ENCODE measurements at places on chromosomes 13 and 19.

GRCh38 chr13:50451609-50452008 is 391.9 kb downstream of the DLEU7 start:
- DNase-seq, result peak; percentile 15

DNA sequence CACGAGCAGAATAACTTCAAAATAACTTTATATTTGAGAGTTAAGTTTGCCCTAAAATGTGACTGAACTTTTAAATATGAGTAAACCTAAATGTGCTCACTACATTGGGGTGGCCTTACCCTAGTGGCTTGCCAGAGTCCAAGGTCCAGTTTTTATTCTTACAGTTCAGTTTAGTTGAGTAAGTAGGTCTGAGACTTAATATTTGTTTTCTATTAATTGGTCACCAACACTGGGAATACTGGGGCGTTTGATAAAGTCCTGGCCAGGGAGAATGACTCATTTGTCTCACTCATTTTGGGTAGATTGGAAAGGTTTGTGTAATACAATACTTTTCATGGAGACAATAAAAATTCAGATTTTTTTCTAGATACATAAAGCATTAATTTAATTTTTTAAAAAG is 127.8 kb upstream of the SPATA13 start:
- peak; percentile 61 for DNase-seq

DNA sequence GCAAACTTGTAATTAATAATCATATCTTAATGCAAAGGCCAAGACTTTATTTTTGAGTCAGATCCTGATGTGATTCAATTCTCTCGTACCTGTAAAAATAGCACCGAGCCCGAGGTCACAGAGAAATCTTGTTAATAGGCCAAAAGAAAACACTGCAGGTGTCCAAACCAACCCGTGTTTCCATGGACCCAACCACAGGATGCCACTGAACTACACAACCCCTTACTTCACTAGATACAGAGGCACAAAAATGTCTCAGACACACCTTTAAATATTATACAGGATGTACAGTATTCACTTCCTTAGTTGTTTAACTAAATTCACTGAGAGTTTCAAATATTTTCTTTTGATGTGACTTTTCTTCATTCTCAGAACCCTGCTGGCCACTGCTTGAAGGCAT is 530.9 kb downstream of the MYO16 start:
- DNase-seq, result no peak

- no peak for DNase-seq
These were observed 452 bp downstream of the PIAS4 start for GRCh38 chr19:4007836-4008539.

DNA sequence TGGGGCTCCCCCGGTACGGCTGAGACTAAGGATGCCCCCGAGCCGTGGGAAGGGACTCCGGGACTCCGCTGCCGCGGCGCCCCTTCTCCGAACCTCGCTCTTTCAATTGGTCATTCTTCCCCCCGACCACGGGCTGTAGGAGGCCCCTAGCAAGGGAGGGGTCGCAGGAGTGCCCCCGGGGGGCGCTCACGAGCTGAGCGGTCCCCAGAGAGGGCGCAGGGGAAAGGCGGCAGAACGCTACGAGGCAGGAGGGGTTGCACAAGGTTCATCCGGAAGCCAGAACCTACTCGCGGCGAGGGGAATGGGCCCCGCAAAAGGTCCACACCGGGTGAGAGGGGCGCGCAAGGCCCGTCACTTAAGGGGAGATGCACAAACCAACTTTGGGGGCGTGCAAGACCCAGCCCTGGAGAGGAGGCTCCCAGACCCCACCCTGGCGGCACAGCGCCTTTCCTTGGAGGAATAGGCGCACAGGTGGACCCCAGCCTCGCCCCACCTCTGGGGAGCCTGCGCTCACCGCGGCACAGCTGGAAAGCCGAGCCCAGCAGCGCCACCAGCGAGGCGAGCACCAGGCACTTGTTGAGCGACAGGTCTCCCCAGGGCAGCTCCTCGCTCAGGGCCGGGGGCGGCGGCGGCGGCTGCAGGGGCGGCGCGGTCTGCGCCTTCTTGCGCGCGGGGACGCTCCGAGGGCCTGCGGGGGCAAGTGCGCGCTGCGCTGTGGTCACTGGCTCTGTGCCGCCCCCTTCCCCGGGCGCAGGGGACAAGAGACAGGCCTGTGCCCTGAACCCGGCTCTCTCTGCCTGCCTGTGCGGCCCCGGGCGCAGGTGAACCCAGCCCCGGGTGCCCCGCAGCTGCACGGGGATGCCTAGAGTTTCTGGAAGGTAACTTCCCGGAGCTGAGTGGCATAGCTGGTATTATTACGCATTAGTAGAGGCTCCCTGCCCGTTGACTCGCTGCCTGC is 2.8 kb downstream of the JSRP1 start:
- no peak for DNase-seq

GRCh38 chr19:38411041-38411712 is 8.3 kb downstream of the FAM98C start:
- no peak for DNase-seq

DNA sequence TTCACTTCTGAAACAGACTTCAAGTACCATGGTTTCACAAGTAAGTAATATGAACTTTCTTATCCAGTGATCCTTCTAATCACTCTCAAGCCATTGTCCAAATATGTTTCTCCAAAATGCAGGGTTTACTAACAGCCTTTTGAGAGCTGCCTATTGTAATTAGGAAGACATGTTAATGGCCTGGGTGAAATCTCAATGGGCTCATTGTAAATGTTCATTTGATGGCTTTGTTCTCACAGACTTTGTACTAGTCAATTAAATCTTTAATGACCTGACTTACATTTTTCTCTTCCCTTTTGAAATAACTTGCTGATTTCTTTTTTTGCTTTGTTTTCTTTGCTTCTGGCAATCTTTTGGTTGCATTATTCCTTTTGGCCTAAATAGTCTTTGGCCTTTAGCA is 444.8 kb downstream of the LIG4 start:
- DNase-seq, result no peak

DNA sequence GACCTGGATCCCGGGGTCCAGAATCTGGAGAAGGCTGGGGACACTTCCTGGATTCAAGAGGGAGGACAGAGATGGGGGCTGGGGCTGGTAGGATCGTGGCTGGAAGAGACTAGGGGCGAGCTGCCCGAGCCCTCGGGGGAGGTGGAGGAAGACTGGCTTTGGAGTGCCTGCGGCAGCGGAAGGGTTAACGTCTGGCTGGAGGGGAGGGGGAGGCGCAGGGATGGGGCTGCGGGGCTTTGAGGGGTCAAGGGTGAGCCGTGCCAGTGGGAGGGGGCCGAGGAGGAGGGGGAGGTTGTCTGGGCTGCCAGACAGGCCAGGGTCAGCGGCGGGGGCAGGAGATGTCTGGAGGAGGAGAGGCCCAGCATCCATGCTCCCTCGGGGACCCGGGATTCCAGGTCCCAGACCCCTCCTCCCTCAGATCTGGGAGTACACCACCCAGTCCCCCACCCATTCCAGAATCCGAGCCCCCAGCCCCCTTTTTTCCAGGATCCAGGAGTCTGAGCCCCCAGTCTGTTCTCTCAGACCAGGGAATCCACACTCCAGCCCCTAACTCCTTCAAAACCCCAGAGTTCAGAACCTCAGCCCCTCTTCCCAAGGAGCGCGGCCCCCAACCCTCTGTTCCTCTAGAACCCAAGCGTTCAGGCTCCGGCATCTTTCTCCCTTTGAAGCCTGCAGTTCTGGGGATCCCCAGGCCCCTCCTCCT is 3.2 kb upstream of the SPACA6 start:
- peak; percentile 35 for DNase-seq

- no peak for DNase-seq
These were observed 276.4 kb upstream of the TMTC4 start for GRCh38 chr13:100951016-100951415.

DNA sequence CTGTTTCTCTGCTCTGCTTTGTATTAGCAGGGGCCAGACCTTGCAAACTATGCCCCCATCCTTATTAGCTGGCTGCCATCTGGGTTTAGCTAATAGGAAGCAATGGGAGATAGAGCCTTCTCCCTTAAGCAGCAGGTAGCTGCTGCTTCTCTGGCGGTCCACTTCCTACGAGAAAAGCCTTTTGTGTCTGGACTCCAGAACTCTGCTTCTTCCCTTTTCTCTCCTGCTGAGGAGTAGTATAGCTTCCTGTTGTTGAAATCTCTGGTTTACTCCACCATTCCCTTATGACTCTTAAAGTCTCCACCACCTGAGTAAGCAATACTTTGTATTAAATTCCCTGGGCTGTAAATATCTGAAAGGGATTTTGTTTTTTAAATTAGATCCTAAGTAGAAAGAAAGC is 147.1 kb downstream of the DNAJC15 start:
- no peak for DNase-seq

GRCh38 chr13:20831933-20832332 is 58.2 kb upstream of the EEF1AKMT1 start:
- DNase-seq, result no peak

DNA sequence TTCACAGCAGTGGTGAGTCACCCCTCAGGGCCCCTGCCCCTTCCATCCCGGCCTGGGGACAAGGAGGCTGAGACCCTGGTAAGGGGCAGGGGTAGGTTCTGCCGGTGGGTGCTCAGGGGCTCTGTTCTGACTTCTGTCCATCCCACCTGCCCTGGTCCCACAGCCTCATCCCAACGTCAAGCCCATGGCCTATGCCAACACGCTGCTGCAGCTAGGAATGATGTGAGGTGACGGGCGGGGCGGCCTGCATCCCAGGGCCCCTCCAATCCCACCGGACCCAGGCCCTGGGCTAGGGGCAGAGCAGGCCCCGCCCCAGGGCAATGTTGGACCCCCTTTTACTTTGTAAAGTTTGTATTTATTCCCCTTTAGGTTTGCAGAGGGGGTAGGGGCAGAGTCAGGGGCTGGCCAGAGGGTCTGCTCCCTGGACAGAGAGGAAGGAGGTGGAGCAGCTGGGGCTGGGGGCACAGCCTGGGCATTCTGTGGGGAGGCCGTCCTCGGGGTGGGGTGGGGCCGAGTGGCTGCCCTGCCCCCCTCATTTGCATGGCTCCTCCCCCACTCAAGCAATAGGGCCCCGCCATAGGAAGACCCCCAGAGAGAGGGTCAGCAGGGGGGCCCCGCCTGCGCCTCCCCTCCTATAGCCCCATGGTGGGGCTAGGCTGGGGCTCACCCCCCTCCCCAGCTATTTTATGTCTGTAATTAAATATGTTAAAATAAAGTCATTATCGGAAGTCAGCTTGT is 23.1 kb downstream of the CCDC8 start:
- no peak for DNase-seq

DNA sequence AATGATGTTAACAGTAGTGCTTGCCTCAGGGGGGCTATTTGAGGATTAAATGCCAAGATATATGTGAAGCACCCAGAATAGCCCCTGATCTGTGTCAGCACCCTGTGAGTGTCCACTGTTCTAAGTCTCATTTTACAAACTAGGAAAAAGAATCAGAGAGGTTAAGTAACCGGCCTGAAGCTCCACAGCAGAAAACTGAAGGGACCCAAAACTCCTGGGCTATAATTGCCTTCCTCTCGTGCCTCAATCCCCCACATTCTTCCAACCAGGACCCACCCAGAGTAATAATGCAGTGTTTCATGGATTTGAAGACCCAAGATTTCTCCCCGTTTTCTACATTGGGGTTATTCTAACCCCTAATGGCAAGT is 2.3 kb downstream of the PVR start:
- no peak for DNase-seq

DNA sequence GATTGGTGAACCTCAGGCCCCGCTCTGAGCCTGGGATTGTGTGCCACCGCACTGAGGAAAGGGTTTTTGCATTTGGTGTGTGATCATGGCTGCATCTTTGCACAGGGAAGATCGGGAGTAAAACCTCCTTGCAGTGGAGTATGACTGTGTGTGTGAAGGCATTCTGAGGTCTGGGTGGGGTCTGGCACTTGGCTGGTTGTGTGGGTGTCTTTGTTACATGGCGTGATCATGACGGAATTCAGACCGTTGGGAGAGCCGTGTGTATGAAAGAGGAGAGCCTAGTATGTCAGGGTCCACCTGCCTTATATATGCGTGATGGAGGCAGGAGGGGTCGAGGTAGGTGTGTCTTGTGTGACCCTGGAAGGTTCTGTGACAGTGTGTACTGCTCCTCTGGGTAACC is 740 bp upstream of the BEST2 start:
- DNase-seq, result no peak

DNA sequence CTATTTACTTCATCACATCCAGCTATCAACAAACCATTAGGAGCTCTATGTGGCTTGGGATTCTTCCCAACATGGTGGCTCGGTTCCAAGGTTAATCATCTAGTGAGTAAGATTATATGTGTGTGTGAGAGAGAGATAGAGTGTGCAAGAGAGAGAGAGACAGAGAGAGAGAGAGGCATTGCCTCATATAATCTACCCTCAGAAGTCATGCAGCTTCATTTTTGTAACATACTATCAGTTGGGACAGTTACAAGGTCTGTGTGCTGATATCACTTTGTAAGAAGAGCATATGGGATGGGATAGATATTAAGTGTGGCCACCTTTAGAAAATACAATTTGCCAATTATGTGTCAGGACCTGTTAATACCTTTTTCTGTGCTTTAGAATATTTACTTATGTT is 104.1 kb downstream of the NDFIP2 start:
- no peak for DNase-seq
